ENCODE measurements at places on chromosomes 6 and 20. TPM values are rescaled to one million over a fixed set of nuclear protein-coding genes. Genes with fewer than 3 reads are reported as not detected.

The SPATA25 gene
- 5.8 TPM for total RNA-seq

The PDE10A gene
- 23.7 TPM for total RNA-seq

The SIRPB2 gene
- total RNA-seq = 0.57 TPM

The TMC2 gene
- not detected for total RNA-seq

The NOP56 gene
- total RNA-seq = 303 TPM

The SLC32A1 gene
- not detected for total RNA-seq

The SLC2A4RG gene
- total RNA-seq = 169 TPM

DNA sequence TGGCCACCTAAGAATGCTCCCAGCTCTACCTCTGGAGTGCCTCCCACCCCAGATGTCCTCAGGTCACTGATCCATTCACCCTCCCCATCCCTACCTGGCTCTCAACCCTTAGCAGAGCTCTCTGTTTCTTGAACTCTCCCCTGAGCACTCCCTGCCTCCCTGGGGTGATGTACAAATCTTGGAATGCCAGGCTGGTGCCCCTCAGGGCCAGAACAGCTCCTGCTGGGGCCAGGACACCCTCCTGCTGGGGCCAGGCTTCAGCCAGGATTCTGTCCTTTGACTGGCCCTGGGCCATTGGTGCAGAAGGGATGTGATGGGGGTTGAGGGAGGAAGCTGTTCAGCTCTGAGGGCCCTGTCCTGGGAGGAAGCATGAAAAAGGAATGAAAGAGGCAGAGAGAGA, 30.0 kb downstream of the MYT1 start:
- DNase-seq = no peak

- no peak for DNase-seq
These were observed 16.6 kb downstream of the SNRPC start for GRCh38 chr6:34773916-34774315.

GRCh38 chr20:22307409-22307808, 277.0 kb downstream of the FOXA2 start:
- DNase-seq = no peak

DNA sequence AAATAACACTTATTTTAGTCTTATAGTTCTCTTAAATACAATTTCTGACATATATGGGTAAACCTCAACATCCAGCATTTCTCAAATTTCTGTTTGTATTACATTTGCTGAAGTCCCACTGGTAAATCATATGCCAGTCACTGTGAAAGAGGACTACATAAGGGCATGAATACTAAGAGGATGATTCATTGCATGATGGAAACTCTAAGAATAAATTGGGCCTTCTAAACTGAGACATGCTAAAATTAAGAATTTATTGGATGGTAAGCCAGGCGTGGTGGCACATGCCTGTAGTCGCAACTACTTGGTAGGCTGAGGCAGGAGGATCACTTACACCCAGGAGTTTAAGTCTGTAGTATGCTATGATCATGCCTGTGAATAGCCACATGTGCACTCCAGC, 12.1 kb downstream of the DEFB123 start:
- DNase-seq = no peak
